Lower lobe of right lung (tissue), 2 donors: ENCODE measurements at places on chromosomes 4 and X. TPM values are rescaled to one million over a fixed set of nuclear protein-coding genes. Genes with fewer than 3 reads are reported as not detected.

GRCh38 chr4:108240366-108240765 is 71.6 kb upstream of the LEF1 start:
- H3K27me3 ChIP-seq, result peaks cover 3% of the 10 kb centered on the region
- no peaks in the 10 kb centered on the region for H3K4me1 ChIP-seq
- DNase-seq, result no peak
- no peaks in the 10 kb centered on the region for H3K36me3 ChIP-seq
- no peak overlapping the region for H3K27ac ChIP-seq

GRCh38 chr4:147371661-147372060 is 109.2 kb upstream of the EDNRA start:
- DNase-seq, result no peak
- no peaks in the 10 kb centered on the region for H3K36me3 ChIP-seq
- no peak overlapping the region for H3K4me3 ChIP-seq
- no peak overlapping the region for H3K27ac ChIP-seq
- peaks cover 10% of the 10 kb centered on the region for H3K4me1 ChIP-seq
- no peaks in the 10 kb centered on the region for H3K27me3 ChIP-seq

GRCh38 chr4:94746746-94747145 is 11.0 kb upstream of the BMPR1B start:
- no peak overlapping the region for H3K27ac ChIP-seq
- DNase-seq, result no peak
- no peak overlapping the region for H3K4me3 ChIP-seq
- no peaks in the 10 kb centered on the region for H3K27me3 ChIP-seq

DNA sequence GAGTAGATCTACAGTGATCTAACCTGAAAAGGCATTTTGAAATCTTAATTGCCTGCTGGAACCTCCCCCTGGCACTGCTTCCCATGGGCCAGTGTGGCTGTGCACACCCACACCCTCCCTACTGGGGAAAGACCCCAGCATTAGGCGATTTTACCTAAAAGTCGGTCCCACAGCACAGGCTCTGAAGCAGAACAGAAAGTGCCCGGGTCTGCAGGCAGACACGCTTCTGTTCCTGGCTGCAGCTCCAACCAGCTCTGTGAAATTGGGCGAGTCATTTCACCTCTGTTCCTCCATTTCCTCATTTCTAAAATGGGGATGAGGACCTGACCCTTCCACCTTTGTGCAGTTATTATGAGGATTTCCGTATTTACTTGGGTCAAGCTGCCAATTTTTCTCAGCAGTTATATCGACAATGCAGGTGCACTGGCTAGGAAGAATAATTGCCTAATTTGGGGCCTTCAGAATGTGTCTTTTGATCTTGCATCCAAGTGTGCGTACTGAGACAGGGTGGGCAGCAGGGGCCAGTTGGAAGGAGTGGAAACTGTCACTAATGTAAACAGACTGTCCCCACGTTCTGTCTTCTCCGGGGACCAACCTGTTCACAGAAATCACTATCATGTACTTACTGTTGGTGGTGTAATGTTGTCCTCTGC is 7.1 kb downstream of the KLF3 start:
- no peaks in the 10 kb centered on the region for H3K36me3 ChIP-seq
- peak; percentile 61 for DNase-seq
- peak overlapping the region; percentile 100 for H3K27ac ChIP-seq
- peaks cover 97% of the 10 kb centered on the region for H3K4me1 ChIP-seq
- peak overlapping the region; percentile 31 for H3K4me3 ChIP-seq

GRCh38 chr4:1979477-1980196 is 29.1 kb downstream of the NELFA start:
- no peaks in the 10 kb centered on the region for H3K27me3 ChIP-seq
- no peak overlapping the region for H3K4me3 ChIP-seq
- H3K36me3 ChIP-seq, result peaks cover 93% of the 10 kb centered on the region
- DNase-seq, result no peak
- no peak overlapping the region for H3K27ac ChIP-seq

DNA sequence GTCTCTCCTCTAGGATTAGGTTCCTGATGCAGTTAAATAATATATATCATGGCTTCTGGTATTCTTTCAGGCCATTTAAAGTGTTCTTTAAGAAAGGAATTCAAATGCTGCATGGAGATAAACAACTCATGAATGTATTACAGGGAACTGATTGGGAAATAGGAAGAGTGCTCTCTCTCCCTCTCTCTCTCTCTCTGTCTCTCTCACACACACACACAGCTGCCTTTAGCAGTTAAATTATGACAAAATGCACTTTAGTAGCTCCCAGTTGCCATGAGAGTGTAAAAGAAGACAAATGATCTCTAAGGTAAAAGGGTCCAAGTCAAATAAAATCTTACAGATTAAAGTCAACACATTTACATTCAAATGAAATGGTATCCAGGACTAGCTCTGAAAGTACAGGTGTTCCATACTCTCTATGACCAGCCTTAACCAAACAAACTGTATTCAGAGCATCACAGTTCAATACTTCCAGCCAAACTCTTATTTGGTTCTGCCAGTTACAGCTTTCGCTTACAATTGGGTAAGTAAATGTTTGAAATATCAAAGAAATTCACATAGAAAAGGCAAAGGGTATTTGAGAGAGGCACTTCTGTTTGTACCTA is 94.7 kb upstream of the CXXC4 start:
- no peak for DNase-seq
- no peak overlapping the region for H3K27ac ChIP-seq
- H3K4me3 ChIP-seq, result no peak overlapping the region

GRCh38 chr4:109051054-109051453 is 251.4 kb downstream of the COL25A1 start:
- H3K27ac ChIP-seq, result no peak overlapping the region
- H3K27me3 ChIP-seq, result no peaks in the 10 kb centered on the region
- peaks cover 9% of the 10 kb centered on the region for H3K4me1 ChIP-seq
- DNase-seq, result no peak

DNA sequence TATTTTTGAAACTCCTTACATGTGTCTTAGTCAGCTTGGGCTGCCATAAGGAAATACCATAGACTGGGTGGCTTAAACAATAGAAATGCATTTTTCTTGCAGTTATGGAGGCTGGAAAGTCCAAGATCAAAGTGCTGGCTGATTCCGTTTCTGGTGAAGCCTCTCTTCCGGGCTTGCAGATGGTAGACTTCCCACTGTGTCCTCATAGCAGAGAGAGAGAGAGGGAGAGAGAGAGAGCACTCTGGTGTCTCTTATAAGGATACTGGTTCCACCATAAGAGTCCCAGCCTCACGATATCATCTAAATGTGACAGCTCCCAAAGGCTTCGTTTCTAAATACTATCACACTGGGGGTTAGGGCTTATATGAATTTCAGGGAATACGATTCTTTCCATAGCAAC is 39.7 kb downstream of the ENPEP start:
- peak overlapping the region; percentile 42 for H3K27ac ChIP-seq
- DNase-seq, result no peak
- H3K4me1 ChIP-seq, result peaks cover 10% of the 10 kb centered on the region
- H3K4me3 ChIP-seq, result peak overlapping the region; percentile 51

DNA sequence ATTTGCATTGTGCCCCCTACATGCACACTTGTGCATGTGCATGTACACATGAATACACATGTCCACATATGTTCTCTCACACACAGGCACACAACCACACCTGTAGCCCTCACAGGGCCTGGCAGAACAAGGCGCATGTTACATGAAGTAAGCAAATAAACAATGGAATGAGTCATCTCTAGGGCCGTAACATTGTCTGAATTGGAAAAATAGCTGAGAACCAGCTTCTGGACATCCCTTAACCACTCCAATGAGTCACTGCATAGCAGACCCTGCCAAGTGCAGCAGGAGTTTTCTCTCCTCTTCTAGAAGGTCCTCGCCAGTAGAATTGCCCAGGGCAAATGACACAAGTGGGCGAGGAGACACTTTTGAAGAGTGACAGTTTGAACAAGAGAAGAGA is 66.1 kb downstream of the MAGEA10 start:
- H3K27me3 ChIP-seq, result no peaks in the 10 kb centered on the region
- H3K36me3 ChIP-seq, result no peaks in the 10 kb centered on the region
- H3K27ac ChIP-seq, result no peak overlapping the region

ANKRD50 gene
- total RNA-seq, result 22.5 TPM

CXXC4 gene
- 1.9 TPM for total RNA-seq

C4orf50 gene
- total RNA-seq, result 0.09 TPM

RNF150 gene
- 3.3 TPM for total RNA-seq
